ENCODE measurements at places on chromosomes 3 and 15. TPM values are rescaled to one million over a fixed set of nuclear protein-coding genes. Genes with fewer than 3 reads are reported as not detected.

GRCh38 chr3:72342450-72342849 is 505.8 kb downstream of the SHQ1 start:
- H3K4me1 ChIP-seq: peaks cover 36% of the 10 kb centered on the region
- no peaks in the 10 kb centered on the region for H3K36me3 ChIP-seq
- no peak overlapping the region for H3K4me3 ChIP-seq

Gene CYP11A1
- total RNA-seq: not detected

Gene ULK3
- total RNA-seq: 37.8 TPM

DNA sequence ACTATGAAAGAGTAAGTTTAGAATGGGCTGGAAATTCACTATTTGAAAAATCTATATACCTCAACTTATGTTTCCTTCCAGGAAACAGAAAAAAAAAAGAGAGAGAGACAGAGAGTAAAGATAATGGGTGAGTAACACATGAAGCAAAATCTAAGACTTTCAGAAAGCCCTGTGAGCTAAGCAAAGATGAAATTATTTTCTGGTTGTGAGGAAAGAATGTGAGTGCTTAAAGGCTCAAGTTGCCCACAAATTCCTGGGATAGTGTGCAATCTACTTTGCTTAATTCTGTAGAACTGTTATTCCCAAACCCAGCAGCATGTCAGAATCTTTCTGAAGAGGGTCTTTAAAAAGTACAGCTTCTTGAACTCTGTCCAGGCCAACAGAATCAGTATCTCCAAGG is 337.7 kb upstream of the AGTR1 start:
- H3K27ac ChIP-seq: no peak overlapping the region
- H3K4me1 ChIP-seq: no peaks in the 10 kb centered on the region
- H3K4me3 ChIP-seq: no peak overlapping the region
- no peaks in the 10 kb centered on the region for H3K27me3 ChIP-seq

GRCh38 chr3:132703733-132704132 is 18.5 kb downstream of the NPHP3 start:
- peaks cover 76% of the 10 kb centered on the region for H3K36me3 ChIP-seq
- H3K27ac ChIP-seq: no peak overlapping the region
- H3K4me1 ChIP-seq: no peaks in the 10 kb centered on the region
- H3K27me3 ChIP-seq: no peaks in the 10 kb centered on the region

DNA sequence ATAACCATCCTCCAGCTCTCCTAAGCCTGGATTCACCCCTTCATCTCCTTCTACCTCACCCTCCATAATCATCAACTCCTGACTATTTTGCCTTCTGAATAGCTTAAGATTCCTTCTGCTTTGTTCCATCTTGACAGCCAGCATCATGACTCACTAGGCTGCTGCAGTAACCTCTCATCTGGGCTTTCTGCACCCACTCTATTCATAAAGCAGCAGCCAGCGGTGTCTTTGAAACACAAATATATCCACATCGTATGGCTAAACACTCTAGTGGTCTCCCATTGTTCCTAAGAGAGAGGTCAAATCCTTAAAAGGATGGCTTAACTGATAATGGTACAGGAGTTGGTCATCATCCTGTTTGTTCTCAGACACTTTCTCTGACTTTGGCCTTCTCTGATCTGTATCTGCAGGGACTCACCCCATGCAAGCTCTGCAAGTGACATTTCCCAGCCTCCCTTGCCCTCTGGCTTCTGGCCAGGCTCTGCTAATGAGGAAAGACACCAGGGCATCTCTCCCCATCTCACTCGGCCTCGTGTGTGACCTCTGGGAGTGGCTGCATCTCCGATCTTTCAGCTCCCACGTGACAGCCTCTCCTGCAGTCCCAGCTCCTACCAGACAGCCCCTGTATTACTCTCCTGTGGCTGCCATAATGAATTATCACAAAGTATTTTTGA is 6.2 kb downstream of the GRK7 start:
- no peaks in the 10 kb centered on the region for H3K4me1 ChIP-seq
- no peak overlapping the region for H3K4me3 ChIP-seq
- no peak overlapping the region for H3K27ac ChIP-seq
- no peaks in the 10 kb centered on the region for H3K36me3 ChIP-seq

GRCh38 chr3:197226179-197226578 is 72.2 kb downstream of the DLG1 start:
- H3K4me1 ChIP-seq: no peaks in the 10 kb centered on the region
- no peaks in the 10 kb centered on the region for H3K27me3 ChIP-seq
- no peak for DNase-seq
- no peak overlapping the region for H3K27ac ChIP-seq
- no peaks in the 10 kb centered on the region for H3K36me3 ChIP-seq

GRCh38 chr15:65275728-65276126 is 11.0 kb downstream of the PARP16 start:
- no peak overlapping the region for H3K4me3 ChIP-seq
- H3K4me1 ChIP-seq: peaks cover 22% of the 10 kb centered on the region
- peak overlapping the region; percentile 48 for H3K27ac ChIP-seq
- DNase-seq: no peak

Gene APOD
- not detected for total RNA-seq

Gene OXTR
- total RNA-seq: 0.17 TPM

DNA sequence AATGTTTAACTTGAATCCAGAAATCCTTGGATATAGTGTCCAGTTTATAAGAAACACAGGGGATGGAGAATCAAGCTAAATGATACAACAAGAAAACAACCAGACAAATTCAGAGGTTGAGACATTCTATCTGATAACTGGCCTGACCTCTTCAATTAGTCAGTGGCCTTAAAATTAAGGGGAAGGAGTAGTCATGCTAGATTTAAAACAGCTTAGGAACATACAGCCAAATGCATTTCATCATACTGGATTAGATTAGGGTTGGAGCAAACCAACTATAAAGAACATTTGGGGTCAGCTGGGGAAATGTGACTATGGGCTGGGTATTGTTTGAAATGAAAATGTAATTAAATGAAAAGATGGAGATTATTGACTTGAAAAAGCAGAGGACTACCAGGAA is 53.3 kb downstream of the PPARG start:
- no peaks in the 10 kb centered on the region for H3K27me3 ChIP-seq
- no peaks in the 10 kb centered on the region for H3K36me3 ChIP-seq
- H3K4me3 ChIP-seq: no peak overlapping the region
- no peak for DNase-seq
- H3K27ac ChIP-seq: no peak overlapping the region

GRCh38 chr3:132283916-132284405 is 33.2 kb upstream of the ACP3 start:
- no peak overlapping the region for H3K4me3 ChIP-seq
- no peaks in the 10 kb centered on the region for H3K4me1 ChIP-seq
- H3K36me3 ChIP-seq: no peaks in the 10 kb centered on the region
- DNase-seq: no peak

- no peaks in the 10 kb centered on the region for H3K27me3 ChIP-seq
- H3K4me3 ChIP-seq: no peak overlapping the region
- no peaks in the 10 kb centered on the region for H3K4me1 ChIP-seq
- H3K27ac ChIP-seq: no peak overlapping the region
Observed at GRCh38 chr3:89252860-89253259, 145.4 kb downstream of the EPHA3 start.

Gene DUOX1
- total RNA-seq: 0.17 TPM

- no peak overlapping the region for H3K4me3 ChIP-seq
- no peaks in the 10 kb centered on the region for H3K27me3 ChIP-seq
- no peak for DNase-seq
- H3K4me1 ChIP-seq: peaks cover 7% of the 10 kb centered on the region
- H3K36me3 ChIP-seq: peaks cover 30% of the 10 kb centered on the region
Observed at GRCh38 chr3:71016178-71016845, 567.2 kb downstream of the FOXP1 start.

DNA sequence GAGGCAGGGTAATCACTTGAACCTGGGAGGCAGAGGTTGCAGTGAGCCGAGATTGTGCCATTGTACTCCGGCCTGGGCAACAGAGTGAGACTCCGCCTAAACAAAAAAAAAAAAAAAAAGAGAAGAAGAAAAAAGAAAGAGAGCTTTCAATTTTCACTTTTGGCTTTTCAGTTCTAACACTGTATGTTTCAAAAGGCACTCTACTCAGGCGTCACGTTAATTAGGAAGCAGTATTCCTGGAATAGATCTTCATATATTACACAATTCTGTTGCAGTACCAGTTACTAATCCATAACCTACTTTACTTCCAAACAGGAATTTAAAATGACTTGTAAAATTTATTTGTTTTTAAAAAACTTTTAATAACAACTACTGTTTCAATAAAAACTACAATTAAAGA is 131.7 kb upstream of the PLXND1 start:
- DNase-seq: no peak
- no peaks in the 10 kb centered on the region for H3K27me3 ChIP-seq
- H3K27ac ChIP-seq: no peak overlapping the region
- H3K36me3 ChIP-seq: no peaks in the 10 kb centered on the region
- no peak overlapping the region for H3K4me3 ChIP-seq

DNA sequence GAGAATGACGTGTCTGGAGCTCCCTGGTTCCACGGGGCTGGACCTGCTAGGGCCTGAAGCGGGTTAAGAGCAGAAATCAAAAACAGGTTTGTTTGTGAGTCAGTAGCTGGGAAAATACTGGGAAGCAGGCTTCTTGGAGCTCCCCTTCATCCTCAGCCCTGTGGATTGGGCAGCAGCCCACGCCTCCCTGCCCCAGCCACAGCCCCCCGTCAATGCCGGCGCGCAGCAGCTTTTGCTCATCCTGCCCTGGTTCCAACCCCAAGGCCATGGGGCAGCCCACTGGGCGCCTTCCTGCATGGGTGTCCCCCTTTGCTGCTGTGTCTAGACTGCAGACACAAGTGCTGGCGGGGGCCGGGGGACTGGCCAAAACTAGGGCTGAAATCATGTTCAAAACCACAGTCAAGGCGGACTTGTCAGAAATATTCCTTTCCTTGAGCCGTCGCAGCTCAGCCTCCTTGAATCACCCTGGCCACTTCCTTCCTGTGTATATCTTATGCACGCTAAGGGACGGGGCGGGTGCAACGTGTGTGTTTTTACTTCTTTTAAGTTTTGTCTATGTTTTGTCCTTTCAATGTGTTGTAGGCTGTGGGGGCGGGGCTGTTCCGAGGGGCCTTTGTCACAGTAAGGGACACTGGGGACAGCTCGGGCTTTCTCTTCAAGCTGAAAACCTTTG is 108.1 kb downstream of the KLF13 start:
- H3K27me3 ChIP-seq: no peaks in the 10 kb centered on the region
- peak overlapping the region; percentile 55 for H3K4me3 ChIP-seq
- peak; percentile 79 for DNase-seq
- peak overlapping the region; percentile 92 for H3K27ac ChIP-seq
- no peaks in the 10 kb centered on the region for H3K36me3 ChIP-seq

Gene MEX3B
- 5.4 TPM for total RNA-seq

GRCh38 chr15:67059127-67059553 is 6.3 kb upstream of the SMAD3 start:
- H3K27me3 ChIP-seq: no peaks in the 10 kb centered on the region
- H3K36me3 ChIP-seq: no peaks in the 10 kb centered on the region
- H3K4me3 ChIP-seq: no peak overlapping the region
- H3K4me1 ChIP-seq: peaks cover 5% of the 10 kb centered on the region
- H3K27ac ChIP-seq: no peak overlapping the region
- DNase-seq: no peak

DNA sequence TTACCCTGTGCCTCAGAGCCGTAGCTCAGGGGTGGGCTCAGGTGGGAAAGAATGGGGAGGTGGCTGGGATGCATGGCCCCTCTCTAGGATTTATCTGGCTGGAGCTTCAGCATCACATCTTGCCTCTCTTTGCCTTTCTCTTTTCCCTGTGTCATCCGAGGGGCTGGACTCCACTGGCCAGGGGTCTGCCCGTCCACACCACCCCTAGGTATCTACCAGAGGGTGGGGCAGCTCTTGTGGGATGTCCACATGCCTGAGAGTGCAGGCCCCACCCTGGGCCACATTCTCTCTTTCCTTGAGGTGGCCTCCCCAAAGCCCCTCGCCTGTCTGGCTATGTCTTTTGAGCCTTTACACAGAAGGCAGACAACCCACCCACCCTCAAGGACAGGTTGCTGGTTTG is 37.2 kb downstream of the PXYLP1 start:
- no peaks in the 10 kb centered on the region for H3K27me3 ChIP-seq
- no peak for DNase-seq
- peak overlapping the region; percentile 84 for H3K27ac ChIP-seq
- H3K36me3 ChIP-seq: peaks cover 4% of the 10 kb centered on the region
- no peak overlapping the region for H3K4me3 ChIP-seq

Gene TMEM41A
- total RNA-seq: 26.8 TPM

DNA sequence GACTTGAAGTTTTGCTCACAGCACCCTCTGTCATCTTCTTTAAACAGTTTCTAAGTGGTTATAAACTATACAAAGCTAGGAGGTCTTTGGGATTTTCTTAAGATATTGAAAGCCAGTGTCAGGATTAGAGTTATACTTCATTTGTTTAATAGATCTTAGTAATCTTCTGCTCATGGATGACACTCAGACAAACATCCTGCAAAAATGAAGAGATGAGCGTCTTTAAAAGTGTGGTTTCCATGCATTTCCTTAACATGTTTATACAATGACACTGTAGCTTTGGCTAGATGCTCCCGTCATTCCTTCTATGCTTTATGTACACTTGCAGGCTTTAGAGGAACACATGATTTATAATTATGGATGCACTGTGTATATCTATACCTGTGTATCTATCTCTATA is 182.2 kb downstream of the NAALADL2 start:
- no peaks in the 10 kb centered on the region for H3K36me3 ChIP-seq
- H3K27ac ChIP-seq: no peak overlapping the region
- H3K27me3 ChIP-seq: no peaks in the 10 kb centered on the region
- DNase-seq: no peak
- H3K4me3 ChIP-seq: no peak overlapping the region

GRCh38 chr15:60421544-60421943 is 23.8 kb upstream of the ANXA2 start:
- DNase-seq: no peak
- H3K4me3 ChIP-seq: no peak overlapping the region
- no peaks in the 10 kb centered on the region for H3K4me1 ChIP-seq
- no peak overlapping the region for H3K27ac ChIP-seq
- no peaks in the 10 kb centered on the region for H3K27me3 ChIP-seq
